ENCODE measurements at places on chromosomes 4 and X.

GRCh38 chr4:154719087-154719486, 24.7 kb upstream of the LRAT start:
- DNase-seq, result no peak

- DNase-seq, result no peak
Observed at GRCh38 chrX:108426262-108426661, 12.0 kb downstream of the COL4A6 start.

- peak; percentile 97 for DNase-seq
Observed at GRCh38 chr4:85725721-85726170, 250.8 kb downstream of the ARHGAP24 start.

DNA sequence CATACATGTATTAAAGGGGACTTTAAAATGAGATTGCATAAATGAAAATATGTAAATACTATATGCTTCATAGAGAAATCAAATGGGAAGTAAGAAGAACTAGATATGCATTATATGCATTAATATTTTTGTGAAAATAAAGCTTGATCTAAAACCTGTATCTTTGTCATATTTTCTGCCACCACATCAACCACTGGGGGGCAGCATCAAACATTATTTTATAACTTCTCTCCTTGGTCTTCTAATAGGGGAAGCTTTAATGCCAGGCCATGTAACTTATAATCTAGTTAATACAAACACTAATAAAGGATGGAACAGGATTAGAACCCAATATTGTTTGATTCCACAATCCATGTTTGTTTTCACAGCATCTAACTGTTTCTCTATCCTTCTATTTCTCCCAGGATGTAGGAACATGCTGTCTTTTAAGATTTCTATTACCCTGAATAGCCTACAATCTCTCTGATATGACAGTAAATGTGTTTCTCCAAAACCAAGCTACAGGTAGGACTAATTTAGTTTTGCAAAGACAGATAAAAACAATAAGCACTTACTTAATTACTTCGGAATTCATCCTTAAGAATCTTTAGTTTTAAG, 10.0 kb downstream of the QRFPR start:
- peak; percentile 82 for DNase-seq

GRCh38 chr4:77354550-77354949, 197.5 kb downstream of the CCNG2 start:
- no peak for DNase-seq

DNA sequence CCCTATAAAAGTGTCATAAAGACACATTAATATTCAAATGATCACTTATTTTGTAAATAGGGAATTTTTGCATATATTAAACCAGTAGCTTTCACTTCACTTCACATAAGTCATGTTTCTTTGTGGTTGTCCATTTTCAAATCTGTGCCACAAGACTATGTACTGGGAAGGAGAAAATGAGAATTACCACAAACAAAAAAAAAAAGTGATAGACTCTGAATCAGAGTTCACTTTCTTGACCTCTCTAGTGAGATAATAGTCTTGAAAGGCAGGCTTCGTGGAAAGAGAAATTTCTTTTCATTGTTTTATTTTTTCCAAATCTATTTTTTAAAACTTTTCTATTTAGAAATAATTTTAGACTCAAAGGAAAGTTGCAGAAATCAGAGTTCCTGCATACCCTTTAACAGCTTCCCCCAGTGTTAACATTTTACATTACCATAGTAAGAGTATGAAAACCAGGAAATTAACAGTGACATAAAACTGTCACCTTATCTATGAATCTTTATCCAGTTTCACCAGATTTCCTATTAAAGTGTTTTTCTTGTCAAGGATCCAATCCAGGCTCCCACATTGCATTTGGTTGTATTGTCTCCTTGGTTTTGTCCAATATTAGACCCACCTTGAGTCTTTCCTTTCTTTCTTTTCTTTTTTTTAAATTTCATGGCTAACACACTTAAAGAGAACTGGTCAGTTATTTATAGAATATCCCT, 215.4 kb upstream of the PGRMC2 start:
- DNase-seq, result no peak

- DNase-seq, result peak; percentile 84
Observed at GRCh38 chr4:170853422-170854021, 763.8 kb upstream of the AADAT start.

DNA sequence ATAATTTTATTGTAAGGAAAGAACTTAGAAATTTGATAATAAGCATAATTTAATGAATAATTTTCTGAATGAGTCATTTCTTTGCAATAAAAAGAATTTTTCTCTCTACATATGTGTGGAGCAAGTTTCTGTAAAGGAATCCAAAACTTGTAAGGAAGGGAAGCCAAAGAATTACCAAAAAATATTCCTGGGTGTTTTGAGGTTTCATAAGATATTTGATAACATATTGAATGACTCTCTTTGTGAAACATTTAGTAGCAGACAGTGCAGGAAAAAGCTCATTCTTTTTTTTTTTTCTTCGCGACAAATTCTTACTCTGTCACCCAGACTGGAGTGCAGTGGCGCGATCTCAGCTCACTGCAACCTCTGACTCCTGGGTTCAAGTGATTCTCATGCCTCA, 469.0 kb upstream of the MAGEB2 start:
- no peak for DNase-seq

- no peak for DNase-seq
Observed at GRCh38 chr4:1368421-1369090, 21.5 kb downstream of the UVSSA start.

- DNase-seq, result no peak
Observed at GRCh38 chrX:17161991-17162390, 213.0 kb upstream of the NHS start.

- no peak for DNase-seq
Observed at GRCh38 chr4:119300101-119300978, 21.6 kb downstream of the FABP2 start.

DNA sequence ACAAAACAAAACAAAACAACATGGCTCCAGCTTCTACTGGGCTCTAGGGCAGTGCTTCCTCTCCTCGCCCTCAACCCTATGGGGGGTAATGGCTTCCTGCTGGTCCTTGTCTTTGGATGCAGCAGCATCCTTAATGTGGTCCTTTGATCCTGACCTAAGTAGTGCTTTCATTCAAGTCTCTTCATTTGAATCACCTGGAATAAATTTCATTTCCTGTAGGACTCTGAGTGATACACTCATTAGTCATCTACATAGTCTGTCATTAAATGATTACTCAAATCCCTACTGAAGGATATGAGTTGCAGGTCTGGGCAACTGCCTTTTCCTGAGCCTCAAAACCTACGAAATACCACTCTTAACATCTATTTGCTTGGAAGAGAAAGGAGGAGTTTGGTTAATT, 54.5 kb downstream of the RHOH start:
- no peak for DNase-seq

DNA sequence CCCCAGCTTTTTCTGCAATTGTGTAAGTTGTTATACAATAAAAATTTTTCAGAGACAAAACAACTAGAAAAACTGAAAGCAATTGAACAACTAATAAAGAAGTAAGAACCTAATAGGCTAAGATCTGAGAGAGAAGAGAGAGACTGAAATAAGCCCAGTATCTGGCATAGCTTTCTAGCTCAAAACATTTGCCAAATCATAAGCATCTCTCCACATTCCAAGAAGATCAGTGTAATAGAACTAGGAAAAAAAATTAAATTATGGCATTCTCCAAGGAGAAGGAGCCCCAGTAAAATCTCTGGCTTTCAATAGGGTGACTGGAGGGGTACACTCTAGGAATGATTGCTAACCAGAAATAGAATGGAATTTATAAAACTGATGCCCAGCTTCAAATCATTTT, 19.0 kb upstream of the PPP3CA start:
- DNase-seq, result no peak

GRCh38 chrX:149205081-149205480, 300.0 kb downstream of the IDS start:
- DNase-seq, result no peak

DNA sequence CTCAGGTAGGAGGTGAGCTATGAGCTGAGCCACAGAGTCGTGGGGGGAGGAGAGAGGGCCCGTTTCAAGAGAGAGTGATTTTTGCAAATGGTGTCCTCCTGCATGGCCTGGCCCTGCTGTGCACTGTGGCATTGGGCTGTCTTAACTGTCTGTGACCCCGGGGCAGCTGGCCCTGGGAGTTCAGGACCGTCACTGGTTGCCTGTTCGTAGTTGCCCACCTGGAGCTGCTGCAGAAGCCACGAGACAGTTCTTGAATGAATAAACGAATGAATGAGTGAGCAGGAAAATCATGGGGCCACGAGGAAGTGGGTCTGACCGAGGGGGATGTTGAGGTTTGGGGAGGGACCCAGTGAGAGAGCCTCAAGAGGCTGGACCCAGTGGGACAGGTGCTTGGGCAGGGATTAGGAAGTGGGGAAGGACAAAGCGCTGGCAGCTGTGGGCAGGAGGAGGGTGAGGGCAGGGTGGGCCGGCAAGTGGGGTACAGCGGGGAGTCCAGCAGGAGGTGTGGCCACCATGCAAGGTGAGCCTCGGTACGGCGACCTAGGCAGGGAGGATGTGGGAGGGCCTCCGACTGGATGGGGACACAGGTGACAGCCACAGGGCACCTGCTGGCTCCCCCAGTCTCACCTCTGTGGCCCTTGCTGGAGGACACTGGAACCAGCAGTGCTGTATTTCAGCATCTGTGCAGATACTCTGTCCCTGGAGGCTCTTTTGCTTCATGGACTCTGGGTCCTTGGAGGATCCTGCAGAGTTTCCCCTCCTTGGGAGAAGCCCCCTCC, 10.2 kb downstream of the RGS12 start:
- peak; percentile 27 for DNase-seq

GRCh38 chrX:129188231-129188630, 335.1 kb downstream of the SMARCA1 start:
- no peak for DNase-seq

GRCh38 chrX:53990171-53990570, 54.1 kb downstream of the PHF8 start:
- DNase-seq, result no peak

- no peak for DNase-seq
Observed at GRCh38 chr4:153507310-153508073, 41.3 kb downstream of the TMEM131L start.

GRCh38 chr4:93947286-93947685, 118.7 kb downstream of the ATOH1 start:
- DNase-seq, result no peak

DNA sequence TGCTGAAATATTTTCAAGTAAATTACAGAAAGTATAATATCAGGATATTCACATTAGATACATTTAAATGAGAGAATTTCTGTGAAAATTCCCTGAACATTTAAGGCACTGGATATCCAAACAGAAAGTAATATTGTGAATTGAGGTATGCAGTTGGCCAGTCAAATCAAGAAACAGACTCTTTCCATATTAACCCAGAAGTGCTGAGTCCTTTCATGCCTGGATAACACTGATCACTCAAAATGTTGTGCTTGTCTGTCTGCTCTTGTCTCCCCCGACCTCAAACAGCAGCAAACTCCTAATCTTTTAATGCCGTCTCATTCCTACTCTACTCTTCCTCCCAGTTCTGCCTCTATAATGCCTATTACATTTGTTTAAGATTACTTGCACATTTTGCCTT, 51.2 kb downstream of the TBC1D9 start:
- no peak for DNase-seq

- DNase-seq, result peak; percentile 29
Observed at GRCh38 chr4:101086801-101087586, 260.3 kb downstream of the PPP3CA start.

DNA sequence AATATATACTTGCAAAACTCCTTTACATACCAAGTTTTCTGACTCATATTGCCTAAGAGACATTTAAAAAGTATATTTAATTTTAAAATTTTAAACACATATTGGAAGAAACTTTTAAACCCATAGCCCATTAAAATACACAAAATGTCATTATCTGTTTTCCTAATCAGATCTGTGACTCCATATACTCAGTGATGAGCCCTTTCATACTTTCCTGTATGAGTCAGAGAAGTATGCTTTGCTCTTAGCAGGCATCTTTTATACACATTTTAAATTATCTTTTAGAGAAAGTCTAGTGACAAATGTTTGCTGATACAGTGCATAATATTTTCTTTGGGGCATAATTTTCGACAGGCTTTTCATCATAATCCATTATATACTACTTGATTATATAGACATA, 26.4 kb downstream of the SPIN3 start:
- DNase-seq, result no peak

GRCh38 chr4:151153585-151153984, 54.2 kb downstream of the RPS3A start:
- DNase-seq, result peak; percentile 15

DNA sequence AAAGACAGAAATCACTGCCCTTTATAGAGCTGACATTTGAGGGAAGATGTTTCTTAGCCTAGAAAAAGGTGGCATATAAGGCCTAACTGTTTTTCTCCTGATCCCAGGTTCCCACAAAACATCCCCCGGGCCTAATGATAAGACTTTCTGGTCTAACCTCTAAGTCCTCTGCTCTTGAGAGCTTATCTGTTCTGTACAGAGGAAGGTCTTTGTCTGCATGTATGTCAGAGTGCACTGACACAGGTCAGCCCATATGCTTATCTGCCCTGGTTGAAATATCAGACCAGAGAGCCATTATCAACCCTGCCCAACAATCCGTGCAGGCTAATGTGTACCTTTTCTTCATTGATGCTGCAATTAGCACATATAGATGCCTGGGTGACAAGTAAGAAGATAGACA, 76.2 kb downstream of the ARHGEF9 start:
- DNase-seq, result no peak

- no peak for DNase-seq
Observed at GRCh38 chrX:105723966-105724735, 98.2 kb upstream of the NRK start.

- no peak for DNase-seq
Observed at GRCh38 chr4:171891038-171891437, 77.8 kb downstream of the GALNTL6 start.

GRCh38 chr4:111989817-111990216, 155.4 kb upstream of the FAM241A start:
- DNase-seq, result no peak
